ENCODE measurements at places on chromosomes 5 and 9.

DNA sequence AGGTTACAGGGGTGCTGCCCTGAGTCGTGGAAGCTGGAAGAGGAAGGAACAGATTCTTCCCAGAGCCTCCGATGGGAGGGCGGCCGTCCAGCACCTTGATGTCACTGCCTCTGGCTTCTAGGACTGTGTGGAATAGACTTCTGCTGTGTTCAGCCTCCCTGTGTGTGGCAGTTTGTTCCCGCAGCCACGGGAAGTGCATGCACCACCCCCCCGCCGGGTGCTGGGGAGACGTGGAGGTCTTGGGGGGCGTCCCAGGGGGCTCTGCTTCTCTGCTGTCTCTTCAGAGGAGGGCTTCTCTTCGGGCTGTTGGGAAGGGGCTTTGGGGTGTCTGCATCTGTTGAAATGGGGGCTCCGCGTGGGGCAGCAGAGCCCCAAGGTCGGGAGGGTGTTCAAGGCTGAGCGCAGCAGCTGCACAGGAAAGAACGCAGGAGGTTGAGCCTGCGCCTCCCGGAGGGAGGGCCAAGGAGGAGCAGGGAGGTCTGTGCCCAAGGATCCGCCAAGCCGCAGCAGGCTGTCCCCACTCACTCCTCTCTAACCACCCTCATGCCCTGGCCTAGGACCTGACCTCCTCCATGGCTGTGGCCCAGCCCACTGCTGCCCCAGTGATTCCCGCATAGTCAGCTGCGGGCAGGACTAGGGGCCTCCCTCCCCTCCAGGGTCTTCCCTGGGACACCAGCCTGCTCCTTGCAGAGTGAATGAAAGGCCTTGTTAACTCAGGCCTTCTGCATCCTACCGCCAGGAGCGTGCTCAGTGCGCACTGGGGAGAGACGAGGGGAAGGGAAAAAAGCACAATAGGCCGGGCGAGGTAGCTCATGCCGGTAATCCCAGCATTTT lies 45.0 kb downstream of the ROPN1L start:
- no peak for DNase-seq

GRCh38 chr5:14872070-14872989 lies 752 bp upstream of the ANKH start:
- no peak for DNase-seq

- no peak for DNase-seq
Observed at GRCh38 chr9:26158631-26159150, 480.4 kb upstream of the TUSC1 start.

GRCh38 chr9:17623965-17624364 lies 45.1 kb downstream of the SH3GL2 start:
- DNase-seq, result no peak

GRCh38 chr5:159422361-159422760 lies 92.1 kb upstream of the IL12B start:
- no peak for DNase-seq

GRCh38 chr9:95629585-95629984 lies 112.8 kb upstream of the PTCH1 start:
- no peak for DNase-seq

- no peak for DNase-seq
Observed at GRCh38 chr9:128215491-128216409, 12.6 kb downstream of the DNM1 start.

DNA sequence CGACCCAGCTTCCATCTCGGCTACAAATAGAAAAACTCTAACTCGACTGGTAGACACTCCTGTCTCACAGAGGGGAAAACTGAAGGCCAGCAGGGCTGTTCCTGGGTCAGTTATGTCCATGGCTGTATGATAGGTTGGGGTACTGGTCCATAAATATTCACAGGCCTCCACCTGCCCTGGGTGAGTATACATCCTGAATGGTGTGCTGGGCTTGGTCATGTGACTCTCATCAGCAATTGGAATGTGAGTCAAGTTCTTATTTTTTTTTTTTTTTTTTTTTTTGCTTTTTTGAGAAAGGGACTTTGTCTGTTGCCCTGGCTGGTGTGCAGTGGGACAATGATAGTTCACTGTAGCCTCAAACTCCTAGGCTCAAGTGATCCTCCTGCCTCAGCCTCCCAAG lies 58.3 kb upstream of the NEK6 start:
- DNase-seq, result no peak

DNA sequence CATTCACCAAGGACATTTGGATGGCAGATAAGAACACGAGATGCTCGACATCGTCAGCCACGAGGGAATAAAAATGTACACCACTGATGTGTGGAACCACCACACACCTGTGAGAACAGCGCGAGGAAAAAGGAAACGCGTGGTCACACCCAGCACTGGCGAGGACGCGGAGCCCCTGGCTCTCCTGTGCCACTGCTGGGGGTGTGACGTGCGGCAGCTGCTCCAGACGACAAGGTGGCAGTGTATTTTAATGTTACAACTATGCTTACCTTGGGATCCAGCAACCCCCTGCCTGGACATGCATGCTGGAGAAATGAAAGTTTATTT lies 13.6 kb upstream of the CEP72 start:
- no peak for DNase-seq

- no peak for DNase-seq
Observed at GRCh38 chr5:139075066-139076050, 122.8 kb downstream of the SIL1 start.

GRCh38 chr5:77590347-77590746 lies 48.2 kb downstream of the OTP start:
- no peak for DNase-seq

- no peak for DNase-seq
Observed at GRCh38 chr9:30628915-30629567, 1755.4 kb upstream of the ACO1 start.

DNA sequence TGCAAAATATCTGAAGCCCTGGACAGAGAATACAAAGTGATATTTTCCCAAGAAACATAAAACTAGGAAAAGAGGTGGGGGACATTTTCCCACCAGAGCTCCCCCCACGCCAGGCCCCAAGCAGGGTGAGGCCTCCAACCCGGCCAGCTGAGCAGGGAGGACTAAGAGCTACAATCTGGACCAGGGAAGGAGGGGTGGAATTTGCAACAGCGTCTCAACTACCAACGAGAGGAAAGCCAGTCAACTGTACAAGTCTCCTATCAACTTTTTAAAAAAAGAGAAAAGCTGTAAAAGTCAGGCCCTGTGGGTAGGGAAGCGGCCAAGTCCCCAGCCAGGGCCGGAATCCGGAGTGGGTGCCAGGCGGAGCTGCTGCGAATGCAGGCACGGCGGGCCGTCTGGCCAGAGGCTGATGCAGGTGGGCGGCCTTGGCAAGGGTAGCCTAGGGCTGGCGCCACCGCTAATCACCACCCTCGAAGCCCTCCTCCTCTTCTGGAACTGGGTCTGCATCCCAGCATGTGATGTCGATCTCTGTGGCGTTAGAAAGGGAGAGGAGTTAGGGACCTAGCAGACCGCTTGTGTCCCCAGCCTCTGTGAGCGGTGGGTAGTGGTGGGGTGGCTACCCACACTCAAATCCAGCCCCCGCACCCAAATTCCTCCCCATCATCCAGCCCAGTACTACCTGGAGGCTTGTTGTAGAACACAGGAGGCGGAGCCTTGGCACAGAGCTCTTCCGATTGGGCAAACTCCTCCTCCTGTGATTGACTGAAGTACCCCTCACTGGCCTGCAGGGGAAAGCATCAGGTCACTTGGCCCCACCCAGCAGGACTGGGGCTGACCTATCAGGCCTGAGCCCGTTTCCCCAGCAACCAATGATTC lies 10.6 kb downstream of the PRR7 start:
- peak; percentile 98 for DNase-seq

- peak; percentile 27 for DNase-seq
Observed at GRCh38 chr5:167271511-167271910, 1019.9 kb upstream of the WWC1 start.

DNA sequence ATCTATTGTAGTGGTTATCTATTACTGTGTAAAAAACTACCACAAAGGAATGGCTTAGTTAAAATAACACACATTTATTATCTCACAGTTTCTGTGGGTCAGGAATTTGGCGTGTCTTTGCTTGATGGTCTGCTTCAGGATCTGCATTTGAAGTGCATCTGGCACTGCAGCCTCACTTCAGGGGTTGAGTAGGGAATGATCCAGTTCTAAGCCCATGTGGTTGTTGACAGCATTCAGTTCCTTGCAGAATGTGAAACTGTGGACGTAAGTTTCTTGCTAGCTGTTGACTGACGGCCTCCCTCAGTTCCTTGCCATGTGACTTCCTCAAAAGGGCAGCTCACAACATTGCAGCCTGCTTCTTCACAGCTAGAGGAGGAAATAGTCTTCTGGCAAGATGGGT lies 2.1 kb upstream of the OGN start:
- no peak for DNase-seq

- DNase-seq, result no peak
Observed at GRCh38 chr5:93511445-93511844, 69.6 kb downstream of the NR2F1-AS1 start.

GRCh38 chr9:95653246-95653645 lies 136.5 kb upstream of the PTCH1 start:
- DNase-seq, result no peak

- DNase-seq, result no peak
Observed at GRCh38 chr5:90477073-90477472, 2.4 kb downstream of the POLR3G start.

GRCh38 chr5:120684749-120685415 lies 220.8 kb downstream of the PRR16 start:
- no peak for DNase-seq

DNA sequence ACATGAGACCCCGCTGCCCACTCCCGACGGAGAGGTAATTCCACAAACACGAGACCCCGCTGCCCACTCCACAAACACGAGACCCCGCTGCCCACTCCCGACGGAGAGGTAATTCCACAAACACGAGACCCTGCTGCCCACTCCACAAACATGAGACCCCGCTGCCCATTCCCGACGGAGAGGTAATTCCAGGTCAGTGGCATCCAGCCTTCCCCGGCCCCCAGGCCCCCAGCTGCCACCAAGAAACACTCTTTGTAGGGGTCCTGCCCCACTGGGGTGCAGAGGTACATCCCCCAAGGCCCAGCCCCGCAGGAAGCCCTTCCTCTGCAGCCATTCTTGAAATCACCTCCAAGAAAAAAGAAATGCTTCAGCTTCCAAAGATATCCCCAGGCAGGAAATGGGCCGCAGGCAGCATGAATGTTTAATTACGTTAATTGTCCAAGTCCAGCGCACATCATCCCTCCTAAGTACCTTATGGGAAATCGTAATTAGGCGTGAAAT lies 115.9 kb downstream of the ADAMTS2 start:
- no peak for DNase-seq

GRCh38 chr5:181215997-181216989 lies 6.8 kb upstream of the TRIM41 start:
- DNase-seq, result no peak

DNA sequence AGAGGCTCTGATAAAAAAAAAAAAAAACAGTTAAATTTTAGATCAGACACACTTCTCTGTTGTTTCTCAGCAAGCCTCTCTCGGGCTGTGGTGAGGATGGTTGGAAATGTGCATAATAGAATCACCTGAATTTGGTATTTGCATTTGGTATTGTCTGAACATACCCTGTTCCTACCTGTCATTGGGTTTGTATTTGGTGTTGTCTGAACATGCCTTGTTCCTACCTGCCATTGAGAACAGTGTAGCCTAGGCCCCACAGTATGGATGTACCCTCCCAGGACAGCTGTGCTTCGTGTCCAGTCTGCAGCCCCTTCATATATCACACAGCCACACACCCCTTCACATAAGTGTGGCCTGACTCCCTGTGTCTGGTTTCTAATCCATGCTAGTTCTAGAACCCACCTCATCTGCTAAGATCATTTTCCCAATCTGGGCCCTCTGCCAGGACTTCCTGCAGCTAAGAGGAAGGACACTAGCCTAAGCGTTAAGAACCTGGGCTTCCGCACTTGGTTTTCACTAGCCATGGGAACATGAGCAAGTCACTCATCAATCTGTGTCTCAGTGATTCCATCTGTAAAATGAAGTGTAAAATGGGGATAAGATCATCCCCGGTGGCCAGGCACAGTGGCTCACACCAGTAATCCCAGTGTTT lies 49.2 kb downstream of the ITGA2 start:
- DNase-seq, result no peak

- DNase-seq, result no peak
Observed at GRCh38 chr5:147966829-147967228, 60.5 kb upstream of the C5orf46 start.

GRCh38 chr9:106970976-106971457 lies 108.1 kb downstream of the ZNF462 start:
- no peak for DNase-seq

GRCh38 chr9:136219276-136219675 lies 14.3 kb upstream of the LHX3 start:
- no peak for DNase-seq

DNA sequence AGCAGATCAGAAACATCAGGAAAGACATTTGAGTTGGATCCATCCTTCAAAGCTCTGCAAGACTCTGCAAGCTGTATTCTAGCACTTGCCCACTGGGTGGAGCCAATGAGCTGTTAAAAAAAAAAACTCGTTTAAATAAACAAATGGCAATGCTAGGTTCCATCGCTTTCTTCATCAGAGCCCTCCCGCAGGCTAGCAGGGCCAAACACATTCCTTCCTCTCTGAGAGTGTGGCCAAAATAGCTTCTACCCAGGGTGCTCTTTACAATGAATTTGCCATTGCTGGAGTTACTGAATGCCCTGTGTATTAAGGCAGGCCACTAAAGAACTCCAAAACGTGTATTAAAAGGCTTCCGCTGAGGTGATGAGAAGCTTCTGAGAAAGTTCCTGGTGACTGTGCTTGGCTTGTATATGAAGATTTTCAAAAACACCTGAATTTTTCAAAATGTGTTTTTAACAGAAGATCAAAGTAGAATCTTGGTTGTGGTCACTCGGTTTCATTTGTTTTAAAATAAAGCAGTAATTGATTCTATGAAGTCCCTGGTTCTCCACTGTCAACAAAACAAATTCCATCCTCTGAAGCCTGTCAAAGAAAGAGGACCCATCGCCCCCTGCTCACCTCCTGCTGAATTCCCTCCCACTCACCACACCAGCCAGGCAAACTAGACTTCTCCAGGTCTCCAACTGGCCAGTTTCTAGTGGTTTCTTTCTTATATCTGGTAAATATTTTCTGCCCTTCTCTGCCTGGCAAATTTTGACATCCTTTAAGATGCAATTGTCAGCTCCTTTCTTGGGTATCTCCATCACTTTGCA lies 36.5 kb upstream of the EQTN start:
- DNase-seq, result peak; percentile 37

GRCh38 chr9:136488247-136489214 lies 5.7 kb upstream of the SEC16A start:
- peak; percentile 26 for DNase-seq

All from LNCaP clone FGC (cell line).